ENCODE measurements at places on chromosomes 5 and 9.

- no peak for DNase-seq
Measured at GRCh38 chr9:27125936-27126335, 16.9 kb downstream of the TEK start.

DNA sequence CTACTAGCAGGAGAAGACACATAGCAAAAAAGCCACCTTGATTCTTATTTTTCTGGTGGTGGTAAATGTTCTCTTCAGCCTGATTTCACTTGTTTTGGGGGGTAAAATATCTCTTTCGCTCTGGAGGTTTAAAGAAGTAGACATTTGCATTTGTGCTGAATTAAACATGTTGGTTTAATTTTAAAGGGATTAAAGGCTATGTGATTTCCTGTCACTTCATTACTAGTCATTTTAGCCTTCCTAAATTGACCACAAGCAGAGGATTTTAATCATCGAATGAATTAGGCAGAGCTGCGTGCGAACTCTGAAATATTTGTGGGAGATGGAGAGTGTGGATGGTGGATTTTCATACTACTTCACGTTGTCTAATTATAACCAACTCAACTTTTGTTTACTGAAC lies 4.8 kb downstream of the RASGRF2 start:
- DNase-seq = no peak

DNA sequence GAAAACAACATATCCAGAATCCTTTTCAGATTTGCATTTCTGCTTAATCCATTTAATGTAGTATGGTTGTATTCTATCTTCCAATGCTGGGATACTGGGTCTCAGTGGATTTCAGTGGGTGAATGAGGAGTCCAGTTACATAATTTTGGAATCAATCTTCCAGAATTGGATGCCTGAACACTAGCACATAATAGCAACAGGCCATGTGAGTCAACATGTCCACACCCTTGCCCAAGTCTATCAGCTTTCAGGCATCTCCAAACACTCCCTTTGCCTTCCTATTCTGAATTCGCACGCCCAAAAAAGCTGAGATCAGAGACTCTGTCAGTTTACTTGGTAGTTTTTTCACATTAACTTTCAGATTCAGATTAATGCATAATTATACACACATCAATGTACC lies 202.6 kb downstream of the TSSK1B start:
- DNase-seq = no peak

DNA sequence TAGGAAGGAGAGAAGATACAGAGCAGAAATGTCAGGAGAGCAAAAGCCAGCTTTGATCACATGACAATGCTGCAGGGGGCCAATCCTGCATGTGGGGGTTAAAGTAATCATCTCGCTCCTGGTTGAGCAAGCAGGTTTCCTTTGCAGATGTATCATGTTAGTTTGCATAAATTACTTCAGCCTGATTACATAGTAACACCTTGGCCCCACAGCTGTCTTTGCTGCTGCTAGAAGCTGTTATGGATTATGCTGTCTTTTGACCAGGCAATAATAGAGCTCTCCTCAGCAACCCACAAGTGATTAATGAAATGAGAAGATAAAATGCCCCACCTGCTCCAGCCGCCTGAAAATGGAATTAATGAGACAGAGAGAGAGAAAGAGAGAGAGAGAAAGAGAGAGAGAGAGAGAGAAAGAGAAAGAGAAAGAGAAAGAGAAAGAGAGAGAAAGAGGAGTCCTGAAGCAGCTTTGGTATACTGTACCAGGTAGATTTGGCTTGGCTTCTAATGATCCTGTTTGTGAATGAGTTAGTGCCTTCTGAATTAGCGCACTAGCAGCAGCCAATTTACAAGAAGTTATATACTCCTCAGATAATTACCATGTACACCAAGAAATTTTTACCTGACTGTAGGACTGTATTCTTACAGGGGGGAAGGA lies 174.3 kb upstream of the RORB start:
- no peak for DNase-seq

- DNase-seq = no peak
Measured at GRCh38 chr5:103541114-103541513, 21.5 kb downstream of the NUDT12 start.

- no peak for DNase-seq
Measured at GRCh38 chr5:173237875-173238220, 2.8 kb upstream of the NKX2-5 start.

GRCh38 chr5:72908664-72909063 lies 47.2 kb upstream of the FCHO2 start:
- no peak for DNase-seq

DNA sequence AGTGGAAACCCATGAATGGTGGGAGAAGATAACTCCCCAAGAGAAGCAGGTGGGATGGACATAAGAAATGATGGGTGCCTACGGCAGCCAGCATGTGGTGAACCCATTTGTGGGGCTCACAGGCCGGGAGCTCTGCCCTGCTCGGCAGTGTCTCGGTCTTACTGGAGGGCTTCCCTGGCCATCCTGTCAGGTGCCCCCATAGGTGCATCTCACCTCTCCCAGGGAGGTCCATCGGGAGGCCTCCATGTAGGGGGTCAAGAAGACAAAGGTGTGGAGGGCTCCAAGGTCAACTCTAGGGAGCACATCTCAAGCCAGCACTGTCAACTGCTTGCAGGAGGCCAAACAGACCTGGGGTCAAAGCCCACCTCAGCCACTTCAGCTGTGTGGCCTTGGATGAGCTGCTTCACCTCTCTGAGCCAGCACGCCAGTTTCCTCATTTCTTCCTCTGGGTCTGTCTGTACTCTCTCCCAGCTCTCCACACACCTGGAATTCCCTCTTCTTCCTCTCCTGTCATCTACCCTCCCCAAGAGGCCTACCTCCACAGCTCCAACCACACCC lies 10.5 kb upstream of the ADGRD2 start:
- no peak for DNase-seq

- DNase-seq = no peak
Measured at GRCh38 chr9:88018101-88018500, 43.8 kb upstream of the CDK20 start.

GRCh38 chr5:178532666-178533065 lies 57.5 kb downstream of the COL23A1 start:
- no peak for DNase-seq

DNA sequence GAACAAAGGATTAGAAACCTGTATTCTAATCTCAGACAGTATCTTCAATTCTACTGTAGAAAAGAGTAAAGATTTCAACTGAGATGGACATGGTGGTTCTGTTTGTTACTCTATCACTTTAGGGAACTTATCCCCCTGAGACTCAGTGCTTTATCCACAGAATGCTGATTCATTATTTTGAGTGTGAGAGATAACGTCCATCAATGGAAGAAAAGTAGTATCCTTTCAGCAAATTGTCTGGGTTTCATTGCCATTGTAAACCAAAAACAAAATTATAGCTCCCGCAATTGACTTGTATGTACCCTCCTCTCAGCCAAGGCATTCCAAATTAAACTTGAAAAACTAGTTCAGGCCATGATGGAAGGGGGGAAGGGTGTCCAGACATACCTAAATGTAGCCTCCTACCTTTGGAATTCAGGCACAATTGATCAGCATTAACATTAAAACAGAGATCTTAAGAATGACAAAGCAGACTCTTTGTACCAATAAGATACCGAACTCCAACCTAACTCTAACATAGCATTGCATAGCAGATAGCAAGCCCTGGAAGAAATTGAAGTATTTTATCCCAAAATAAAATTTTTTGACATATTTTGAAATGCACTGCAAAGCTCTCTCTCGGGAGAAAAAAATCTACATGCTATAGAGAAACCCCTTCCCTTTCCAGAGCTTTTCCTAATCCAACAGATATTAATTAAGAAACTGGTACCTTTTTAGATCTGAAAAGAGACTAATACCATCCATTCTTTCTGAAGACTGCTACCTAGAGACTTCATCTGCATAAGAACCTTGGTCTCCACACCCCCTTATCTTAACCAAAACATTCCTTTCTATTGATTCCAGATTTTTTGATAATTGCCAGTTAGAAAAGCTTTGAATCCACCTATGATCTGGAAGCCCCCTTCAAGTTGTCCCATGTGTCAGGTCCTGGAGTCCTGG lies 1055.7 kb downstream of the PTPRD start:
- no peak for DNase-seq

GRCh38 chr9:133645021-133645765 lies 9.0 kb downstream of the DBH start:
- DNase-seq = no peak

DNA sequence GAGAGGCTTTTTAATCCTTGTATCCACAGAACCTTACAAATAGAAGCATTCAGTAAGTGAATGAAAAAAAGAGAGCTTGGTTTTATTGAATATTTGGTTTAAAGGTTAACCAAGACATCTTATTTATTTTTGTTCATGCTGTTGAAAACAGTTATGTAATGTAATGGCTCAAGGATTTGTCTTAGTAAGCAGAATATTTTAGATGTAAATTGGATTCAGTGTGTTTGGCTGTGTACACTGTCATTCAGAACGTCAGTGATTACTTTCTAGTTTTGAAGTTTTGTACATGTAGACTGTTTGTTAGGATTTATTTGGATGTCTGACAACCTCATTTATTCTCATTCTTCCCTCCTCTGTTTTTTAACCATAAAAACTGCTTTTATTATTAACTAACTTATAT lies 31.3 kb downstream of the KCNN2 start:
- no peak for DNase-seq

DNA sequence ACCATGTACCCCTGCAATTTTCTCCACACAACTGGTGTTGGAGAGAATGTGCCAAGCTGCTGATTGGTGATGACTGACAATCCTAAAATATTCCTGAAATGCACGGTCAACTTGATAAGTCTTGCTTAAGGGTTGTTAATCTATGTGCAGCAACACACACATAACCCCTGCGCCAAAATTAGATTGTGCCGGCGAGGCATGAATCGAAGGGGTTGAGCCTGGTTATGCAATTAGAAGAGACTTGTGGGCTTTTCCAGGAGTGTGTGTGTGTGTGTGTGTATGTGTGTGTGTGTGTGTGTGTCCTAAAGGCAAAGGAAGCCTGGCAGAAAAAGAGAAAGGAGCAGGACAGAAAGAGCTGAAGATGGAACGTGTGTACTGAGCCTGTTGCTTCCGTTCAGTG lies 22.3 kb downstream of the IRX2 start:
- DNase-seq = no peak

DNA sequence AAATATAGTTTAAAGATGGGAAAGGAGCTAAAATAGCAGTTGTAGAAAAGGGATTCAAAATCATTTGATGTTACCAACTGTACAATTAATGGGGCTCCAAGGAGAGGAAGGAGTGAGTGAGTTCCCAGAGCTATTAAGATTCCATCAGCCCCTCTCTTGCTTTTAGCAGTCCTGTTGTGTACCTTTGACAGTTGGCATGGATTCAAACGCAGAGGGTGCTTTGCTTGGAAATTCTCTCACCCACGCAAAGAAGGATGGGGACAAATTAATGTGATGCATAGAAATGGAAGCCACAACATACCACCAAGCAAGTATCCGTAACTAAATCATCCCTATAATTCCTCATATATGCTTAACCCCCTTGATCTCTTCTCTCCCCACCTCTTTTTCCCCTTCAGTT lies 461.3 kb downstream of the EBF1 start:
- no peak for DNase-seq

DNA sequence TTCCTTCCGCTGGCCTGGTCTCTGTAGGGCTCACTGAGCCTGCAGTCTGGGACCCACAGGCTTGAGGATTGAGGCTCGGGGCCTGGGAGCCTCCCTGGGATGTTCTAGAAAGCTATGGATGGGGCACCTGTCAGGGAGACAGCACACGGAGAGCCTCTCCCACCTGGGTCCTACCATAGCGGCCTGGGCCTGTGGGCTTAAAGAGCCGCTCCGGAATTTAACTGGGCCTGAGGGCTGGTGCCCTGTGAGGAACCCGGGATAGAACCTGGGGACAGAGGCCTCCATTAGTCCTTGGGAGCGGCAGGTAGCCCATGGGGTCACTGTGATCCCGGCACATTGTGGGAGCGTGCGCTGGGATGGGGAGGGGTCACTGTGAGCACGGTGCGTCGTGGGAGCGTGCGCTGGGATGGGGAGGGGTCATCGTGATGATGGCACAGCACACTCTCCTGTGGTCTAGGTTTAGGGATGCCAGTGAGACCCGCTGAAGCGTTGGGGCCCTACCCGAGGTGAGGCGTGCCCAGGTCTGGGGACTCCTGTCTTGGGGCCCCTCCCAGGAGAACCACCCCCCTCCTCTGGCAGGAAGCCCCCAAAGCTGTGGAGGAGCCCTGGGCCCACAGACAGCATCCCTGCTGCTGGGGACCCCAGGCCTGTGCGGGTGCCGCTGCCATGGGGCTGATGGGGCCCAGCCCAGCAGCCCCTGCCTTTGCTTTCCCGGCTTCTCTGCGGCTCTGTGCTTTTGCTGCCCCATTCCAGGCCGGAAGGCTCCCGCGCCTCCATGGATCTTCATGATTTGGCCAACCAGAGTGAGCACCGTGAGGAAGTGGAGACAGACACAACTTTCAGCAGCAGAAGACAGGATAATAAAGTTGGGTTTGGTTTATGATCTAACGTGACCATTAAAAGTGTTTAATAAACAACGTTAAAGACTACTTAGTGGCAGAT lies 3.4 kb upstream of the CEP72 start:
- no peak for DNase-seq

DNA sequence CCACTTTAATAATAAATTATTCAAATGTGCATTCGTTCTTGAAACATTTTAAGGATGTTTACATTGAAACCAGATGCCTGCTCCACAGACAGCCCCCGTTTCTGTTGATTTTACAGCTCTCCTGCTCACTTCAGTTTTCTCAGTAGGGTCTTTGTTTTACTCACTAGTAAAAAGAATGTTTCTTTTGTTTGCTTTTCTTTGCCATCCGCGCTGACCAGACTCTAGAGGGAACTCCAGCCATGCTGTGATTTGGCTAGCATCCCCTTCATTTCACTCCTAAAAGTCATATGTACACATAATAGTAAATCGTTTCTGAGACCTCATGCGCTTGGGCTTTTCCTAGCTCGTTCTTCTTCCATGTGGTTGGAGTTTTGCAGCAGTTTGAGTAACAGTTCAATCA lies 28.7 kb upstream of the PALM2AKAP2 start:
- no peak for DNase-seq

- no peak for DNase-seq
Measured at GRCh38 chr5:158344376-158344775, 485.4 kb upstream of the CLINT1 start.

DNA sequence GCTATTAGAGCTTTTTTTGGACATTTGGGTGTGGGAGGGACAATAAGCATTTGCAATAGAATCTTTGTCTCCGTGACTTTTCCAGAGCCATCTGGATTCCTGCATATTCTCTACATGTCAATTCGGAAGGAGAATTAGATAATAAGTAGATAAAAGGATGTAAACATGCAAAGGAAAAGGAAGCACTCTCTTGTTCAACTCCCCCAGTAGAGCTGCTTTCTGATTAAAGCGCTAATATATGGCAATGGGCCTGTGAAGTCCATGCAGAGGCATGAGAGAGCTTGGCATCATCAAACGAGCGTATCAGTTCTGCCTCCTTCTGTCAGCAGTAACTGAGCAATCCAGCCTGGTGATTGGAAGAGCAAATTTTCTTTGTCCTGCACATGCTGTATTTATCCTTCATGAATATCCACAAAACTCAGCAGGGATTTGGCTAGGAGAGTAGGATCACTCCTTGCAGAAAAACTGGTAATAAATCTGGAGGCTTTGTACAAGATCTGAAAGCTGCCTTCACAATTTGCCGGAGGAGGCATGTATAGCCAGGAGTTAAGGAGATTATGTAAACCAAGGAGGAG lies 1752.9 kb downstream of the MAT2B start:
- DNase-seq = no peak

- DNase-seq = no peak
Measured at GRCh38 chr5:134561871-134562296, 36.4 kb downstream of the JADE2 start.

GRCh38 chr5:89597878-89598277 lies 714.9 kb upstream of the MEF2C start:
- DNase-seq = no peak
